ENCODE measurements at places on chromosomes 13 and 19. TPM values are rescaled to one million over a fixed set of nuclear protein-coding genes. Genes with fewer than 3 reads are reported as not detected.
A peak's percentile ranks its signal among the peaks of the same experiment; 100 is the strongest.

ZNF560 gene
- total RNA-seq, result not detected

DNA sequence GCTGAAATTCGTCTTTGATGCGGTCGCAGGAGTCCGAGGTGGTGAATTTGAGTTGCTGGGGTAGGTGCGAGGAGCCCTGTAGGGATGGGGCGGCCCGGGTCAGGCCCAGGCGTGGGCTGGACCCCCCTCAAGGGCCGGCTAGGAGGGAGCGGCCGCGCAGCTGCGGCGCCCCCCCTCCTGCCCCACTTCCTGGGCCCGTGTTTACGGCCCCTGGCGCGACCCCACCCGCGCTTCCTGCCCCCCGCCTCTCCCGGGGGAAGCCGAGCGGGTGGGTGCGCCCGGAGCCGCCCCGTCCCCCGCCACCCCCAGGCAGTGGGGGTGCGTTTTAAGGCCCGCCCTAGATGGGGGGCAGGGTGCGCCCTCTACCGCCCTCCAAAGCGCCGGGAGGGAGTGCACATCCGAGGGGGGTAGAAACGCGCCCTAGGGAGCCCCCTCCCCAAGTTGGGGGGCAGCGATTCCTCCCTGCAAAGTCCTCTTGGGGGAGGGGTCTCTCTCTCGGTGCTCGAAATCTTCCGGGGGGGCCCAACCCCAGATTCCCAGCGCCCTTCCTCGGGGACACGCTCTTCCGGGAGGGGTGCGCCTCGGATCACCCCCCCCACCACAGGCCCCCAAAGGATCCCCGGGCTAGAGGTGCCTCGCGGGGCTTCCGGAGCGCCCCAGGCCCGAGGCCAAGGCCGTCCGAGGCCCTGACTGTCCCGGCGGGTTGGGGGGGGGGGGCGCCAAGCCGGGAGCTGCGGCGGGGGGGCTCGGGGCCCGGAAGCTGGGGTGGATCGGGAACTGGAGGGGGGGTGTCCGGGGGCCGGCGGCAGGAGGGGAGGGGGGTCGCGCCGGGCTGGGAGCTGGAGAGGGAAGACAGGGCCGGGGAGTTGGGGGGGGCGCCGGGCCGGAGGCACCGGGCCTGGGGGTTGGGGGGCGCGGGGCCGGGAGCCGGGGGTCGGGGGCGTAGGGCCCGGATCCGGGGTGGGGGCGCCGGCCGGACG, 823 bp downstream of the TLE5 start:
- H3K4me1 ChIP-seq, result peaks cover 28% of the 10 kb centered on the region
- peak overlapping the region; percentile 96 for H3K27ac ChIP-seq
- peak overlapping the region; percentile 51 for H3K4me3 ChIP-seq
- no peaks in the 10 kb centered on the region for H3K27me3 ChIP-seq

DNA sequence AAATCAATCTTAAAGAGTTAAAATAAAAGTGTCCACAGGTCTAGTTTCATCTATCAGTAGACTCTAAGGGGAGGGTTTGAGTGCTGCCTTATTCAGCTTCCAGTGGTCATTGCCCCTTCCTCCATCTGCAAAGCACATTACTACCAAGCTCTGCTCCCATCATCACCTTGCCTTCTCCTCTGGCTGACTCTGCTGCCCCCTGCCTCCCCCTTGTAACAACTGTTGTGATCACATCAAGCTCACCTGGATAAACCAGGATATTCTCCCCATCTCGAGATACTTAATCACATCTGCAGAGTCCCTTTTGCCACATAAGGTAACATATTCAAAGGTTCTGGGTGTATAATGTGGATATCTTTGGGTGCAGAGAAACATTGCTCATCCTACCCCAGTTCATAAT, 43.3 kb upstream of the GPC6 start:
- no peaks in the 10 kb centered on the region for H3K36me3 ChIP-seq
- H3K27me3 ChIP-seq, result no peaks in the 10 kb centered on the region
- DNase-seq, result no peak
- H3K4me1 ChIP-seq, result no peaks in the 10 kb centered on the region
- no peak overlapping the region for H3K27ac ChIP-seq
- H3K4me3 ChIP-seq, result no peak overlapping the region

DNA sequence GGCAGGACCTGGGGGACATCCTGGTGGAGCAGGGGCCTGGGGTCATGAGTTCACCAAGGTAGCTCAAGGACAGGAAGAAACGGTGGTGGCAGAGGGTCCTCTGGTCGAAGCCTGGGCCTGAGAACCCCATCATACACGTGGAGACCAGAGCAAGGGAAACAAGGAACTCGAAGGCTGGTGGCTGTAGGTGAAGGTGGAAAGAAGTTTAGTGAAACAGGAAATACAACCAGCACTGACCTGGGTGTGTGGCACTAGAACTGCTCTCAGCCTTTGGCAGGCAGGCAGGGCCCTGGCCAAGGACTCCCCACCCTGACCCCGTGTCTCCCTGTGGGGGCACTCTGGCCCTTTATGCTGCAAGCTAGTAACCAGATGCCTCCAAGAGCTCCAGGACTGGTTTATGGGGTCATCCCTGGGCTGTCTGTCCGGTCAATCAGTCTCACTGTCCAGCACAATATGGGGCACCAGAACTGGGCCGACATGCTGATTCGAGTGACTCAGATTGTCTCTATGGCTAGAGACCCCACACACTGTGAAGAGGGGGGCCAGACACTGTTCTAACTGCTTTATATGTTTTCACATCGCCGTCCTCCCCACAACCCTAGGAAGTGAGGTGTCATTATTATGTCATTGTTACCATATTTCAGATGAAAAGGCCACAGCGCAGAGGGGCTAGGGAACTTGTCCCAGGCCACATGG, 3.8 kb downstream of the COX6B2 start:
- H3K4me1 ChIP-seq, result peaks cover 21% of the 10 kb centered on the region
- peaks cover 47% of the 10 kb centered on the region for H3K27me3 ChIP-seq
- H3K27ac ChIP-seq, result no peak overlapping the region
- no peak for DNase-seq
- no peaks in the 10 kb centered on the region for H3K36me3 ChIP-seq
- no peak overlapping the region for H3K4me3 ChIP-seq
